ENCODE measurements at places on chromosomes 7 and 10. TPM values are rescaled to one million over a fixed set of nuclear protein-coding genes. Genes with fewer than 3 reads are reported as not detected.

Gene CDHR3
- 3.7 TPM for total RNA-seq

DNA sequence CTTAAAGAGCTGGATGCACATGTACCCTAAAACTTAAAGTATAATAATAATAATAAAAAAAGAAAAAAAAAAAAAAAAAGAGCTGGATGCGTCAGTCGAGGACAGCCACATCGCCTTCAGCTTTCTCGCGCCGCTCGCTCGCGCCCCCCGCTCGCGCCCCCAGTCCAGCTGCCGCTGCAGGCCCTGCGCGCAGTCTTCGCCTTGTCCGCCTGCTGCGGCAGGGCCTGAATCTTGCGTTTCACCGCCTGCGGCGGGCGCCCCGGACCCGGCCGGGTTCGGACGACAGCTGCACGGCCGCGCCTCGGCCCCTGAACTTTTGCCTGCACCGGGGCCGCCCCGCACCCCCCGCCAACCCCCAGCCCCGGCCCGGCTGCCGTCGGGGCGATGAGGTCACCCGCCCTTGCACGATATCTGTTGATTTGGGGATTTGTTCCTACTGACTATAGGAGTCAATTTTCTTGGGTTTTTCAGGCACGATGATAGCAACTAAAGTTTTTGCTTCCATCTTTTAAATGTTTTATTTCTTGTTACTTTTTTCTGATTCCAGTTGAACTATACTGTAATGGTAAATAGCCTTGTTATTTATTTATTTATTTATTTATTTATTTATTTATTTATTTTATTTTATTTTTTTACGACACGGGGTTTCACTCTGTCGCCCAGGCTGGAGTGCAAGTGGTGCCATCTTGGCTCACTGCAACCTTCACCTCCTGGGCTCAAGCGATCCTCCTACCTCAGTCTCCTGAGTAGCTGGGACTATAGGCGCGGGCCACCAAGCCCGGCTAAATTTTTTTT is 33.5 kb upstream of the CPN1 start:
- DNase-seq = no peak

GRCh38 chr10:45373576-45374349 is at the start of gene ALOX5:
Gene ALOX5, plus strand, starts transcription at chr10:45374216. Its CDS starts 64 bp downstream, at chr10:45374280.
- peak; percentile 48 for DNase-seq

DNA sequence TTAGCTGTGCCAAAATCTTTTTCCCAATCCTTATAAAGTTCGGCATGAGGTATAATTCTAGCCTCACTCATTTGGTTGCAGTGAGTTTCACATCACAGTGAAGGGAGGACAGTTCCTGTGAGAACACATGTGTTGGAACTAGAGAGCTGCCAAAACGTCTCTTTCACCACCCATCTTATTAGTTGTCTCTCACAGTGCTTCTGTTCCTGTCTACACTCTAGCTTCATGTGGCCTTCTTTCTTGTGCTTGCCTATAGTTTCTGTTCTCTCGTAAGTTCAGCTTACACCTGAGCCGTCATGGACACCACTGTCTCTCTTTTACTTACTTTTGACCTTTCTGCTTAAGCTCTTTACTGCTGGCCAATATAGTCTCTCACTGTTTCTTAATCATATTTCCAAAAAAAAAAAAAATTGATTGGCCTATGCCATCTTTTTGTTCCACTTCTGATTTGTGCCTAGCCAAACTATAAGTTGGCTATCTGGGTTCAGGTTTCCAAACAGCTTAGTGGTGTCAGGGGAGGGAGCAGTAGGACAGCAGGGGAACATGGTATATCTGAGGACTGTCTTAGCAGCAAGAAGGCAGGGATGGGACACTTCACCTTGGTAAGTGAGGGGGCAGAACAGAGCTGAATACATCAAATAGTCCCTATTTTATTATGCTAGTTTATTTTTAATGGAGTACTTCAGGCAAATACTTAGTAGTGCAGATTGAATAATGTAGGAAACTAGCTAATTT is 38.0 kb downstream of the ZNRF2 start:
- peak; percentile 39 for DNase-seq

GRCh38 chr7:159149488-159149887 is 4.8 kb upstream of the VIPR2 start:
- DNase-seq = no peak
